ENCODE measurements at places on chromosomes 12 and 14.

DNA sequence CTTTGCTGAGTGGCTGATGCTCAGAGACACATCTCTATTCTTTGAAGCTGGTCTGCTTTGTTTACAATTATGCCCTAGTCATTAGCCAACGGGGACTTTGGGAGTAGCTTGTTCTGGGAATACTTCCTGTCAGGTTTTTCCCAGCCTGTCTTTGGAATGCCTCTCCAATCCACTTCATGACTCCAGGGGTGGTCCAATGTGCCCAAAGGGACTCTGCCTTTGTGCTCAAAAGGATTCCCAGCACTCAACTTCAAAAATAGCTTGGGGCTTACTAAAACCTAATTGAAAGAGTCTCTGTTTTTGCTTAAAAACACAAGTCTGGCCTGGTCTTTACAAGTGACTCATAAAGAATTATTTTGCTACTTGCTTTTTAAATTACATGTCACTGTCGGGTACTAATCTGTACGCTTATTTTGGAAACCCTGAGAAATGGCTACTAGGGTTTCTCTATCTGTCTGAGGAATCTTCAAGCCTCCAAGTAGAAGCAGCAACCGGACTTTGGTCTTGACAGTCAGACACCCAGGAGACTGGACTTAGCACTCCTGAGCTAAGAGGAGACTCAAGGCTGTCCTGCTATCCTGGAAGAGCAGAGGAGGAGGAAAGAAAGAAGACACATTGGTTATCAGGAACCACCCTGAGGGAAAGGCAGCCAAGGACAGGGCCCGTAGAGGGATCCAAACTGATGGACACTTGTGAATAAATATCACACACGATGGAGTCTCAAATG is 20.7 kb downstream of the PHLDA1 start:
- DNase-seq = no peak

GRCh38 chr12:24230061-24230701 is 280.7 kb upstream of the SOX5 start:
- no peak for DNase-seq

GRCh38 chr12:119695034-119695433 is 27.1 kb downstream of the PRKAB1 start:
- DNase-seq = no peak

DNA sequence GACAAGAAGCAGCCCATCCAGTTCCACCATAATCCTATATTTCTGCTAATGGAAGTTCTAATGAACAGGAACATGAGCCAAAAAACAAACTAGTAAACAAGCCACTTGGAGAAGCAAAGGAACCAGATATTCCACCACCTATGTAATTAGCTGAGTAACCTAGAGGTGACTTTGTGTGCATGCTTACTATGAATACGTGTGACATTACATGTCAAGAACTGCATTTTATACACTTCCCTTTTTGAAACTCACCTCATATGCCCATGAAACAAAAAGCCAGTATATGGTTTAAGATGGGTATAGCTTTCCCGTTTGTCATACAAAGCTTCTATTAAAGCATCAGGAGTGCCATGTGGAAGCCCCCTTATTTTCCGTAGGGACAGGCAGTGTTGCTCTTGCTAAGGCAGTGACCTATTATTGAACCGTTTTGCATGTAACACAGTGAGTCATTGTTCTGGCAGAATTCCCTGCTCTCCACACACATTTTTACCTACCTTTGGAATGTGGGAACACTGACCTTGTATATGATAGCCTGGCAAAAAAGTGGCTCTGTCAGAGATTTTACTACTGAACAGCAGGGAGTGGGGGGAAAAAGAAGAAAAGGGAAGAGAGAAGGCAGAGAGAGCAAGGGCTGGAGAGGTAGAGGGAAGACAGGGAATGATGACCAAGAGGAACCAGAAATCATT is 34.8 kb upstream of the FRMD6 start:
- DNase-seq = no peak

DNA sequence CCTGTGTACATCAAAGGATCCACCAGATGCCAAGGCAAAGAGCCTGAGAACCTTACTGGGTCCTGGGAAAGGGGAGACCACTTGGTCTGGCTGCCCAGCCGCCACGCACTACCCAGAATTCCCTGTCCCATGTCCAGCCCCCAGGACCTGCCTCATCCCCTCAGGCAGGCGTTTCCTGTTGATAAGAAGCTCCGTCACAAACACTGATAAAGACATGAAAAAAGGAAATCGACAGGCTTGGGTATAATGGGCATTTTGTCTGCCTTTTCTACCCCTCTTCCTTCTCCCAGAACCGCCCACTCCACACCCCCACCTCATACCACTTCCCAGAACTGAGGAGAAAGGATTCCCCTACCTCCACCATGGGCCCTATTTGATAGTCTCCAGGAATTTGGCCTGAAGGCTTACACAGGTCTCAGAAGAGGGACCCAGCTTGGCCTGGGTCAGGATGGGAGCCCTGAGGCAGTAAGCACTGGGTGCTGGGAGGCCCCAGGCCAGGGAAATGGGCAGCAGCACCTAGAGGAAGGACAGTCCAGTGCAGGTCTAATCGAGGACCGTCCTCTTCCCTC is 18.8 kb downstream of the ACVRL1 start:
- no peak for DNase-seq

Measured in stimulated activated CD8-positive, alpha-beta memory T cell treated with anti-CD3 and anti-CD28 coated beads, Interleukin-15, amount 100 ng/mL, for 24 hours (primary cell).